ENCODE measurements at places on chromosomes 2 and 18.

DNA sequence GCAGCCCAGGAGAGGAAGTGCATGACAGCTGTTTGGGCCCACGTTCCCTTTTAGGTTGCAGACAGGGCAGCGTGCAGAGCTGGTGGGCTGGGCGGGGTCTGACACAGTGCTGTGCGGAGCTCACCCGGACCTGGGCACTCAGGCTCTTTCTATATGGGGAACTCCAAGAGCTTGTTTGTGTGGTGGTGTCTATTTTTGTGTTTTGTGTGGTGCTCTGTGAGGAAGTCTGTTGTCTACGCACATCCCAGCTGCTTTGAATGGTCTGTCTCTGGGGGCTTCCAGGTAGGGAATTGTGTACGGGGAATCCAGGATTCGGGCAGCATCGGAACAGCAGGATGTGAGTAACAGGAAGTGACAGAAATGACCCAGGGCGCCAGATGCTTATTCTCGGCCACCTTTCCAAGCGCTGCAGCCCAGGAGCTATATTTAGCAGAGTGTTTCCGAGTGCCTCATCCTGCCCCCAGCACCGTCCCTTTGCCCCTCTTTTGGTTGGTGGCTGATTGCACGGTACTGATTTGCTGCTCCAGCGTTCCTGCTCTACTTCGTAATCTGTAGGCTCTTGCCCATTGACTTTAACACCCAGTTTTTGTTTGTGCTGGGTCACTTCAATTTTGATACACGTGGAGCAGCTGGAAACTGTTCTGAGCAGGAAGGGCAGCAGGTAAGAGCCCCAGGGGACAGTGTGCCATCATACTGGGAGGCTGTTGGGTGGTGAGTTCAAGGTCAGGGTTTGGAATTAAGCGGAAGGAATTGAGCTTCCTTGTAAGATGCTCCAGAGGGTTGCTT is 64.7 kb downstream of the DGKD start:
- no peak for DNase-seq

DNA sequence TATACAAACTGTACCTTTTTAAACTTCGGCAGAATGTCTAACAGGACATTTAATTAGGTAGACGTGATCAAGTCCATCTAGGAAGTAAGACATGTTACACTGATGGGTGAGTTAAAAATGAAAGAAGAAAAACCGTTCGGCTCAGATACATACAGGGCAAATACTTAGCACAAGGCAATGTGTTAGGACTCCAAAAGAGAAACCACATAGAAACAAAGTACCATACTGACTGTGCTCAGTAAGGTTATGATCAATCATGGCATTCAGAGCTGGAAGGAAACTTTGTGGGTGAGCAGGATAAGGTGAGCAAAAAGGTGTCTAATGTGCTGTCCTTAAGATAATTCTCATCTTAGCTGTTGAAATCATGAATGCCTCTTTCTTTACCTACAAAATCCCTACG is 211.9 kb downstream of the STK39 start:
- DNase-seq: no peak

GRCh38 chr2:133521146-133521745 is 47.0 kb downstream of the NCKAP5 start:
- DNase-seq: no peak

- DNase-seq: no peak
These were observed 97.0 kb downstream of the MBP start for GRCh38 chr18:77035380-77036187.

DNA sequence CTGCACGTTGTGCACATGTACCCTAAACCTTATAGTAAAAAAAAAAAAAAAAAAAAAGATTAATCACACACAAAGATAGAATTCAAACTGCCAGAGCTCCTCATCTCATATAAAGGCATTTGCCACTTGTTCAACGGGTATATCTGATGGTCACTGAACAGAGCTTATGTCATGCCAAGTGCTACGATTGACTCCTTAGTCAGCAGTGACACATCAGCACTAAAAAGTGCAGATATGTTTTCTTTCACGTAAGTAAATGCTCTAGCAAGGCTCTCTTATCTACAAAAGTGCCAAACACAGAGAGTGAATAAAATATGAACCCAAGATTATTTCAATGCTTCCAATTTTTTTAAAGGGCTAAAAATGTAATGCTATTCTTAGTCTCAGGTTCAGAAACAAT is 1.1 kb downstream of the LMAN1 start:
- DNase-seq: no peak

GRCh38 chr2:14454202-14454601 is 178.3 kb upstream of the LRATD1 start:
- DNase-seq: no peak

GRCh38 chr2:183867206-183867605 is 731.1 kb upstream of the ZNF804A start:
- DNase-seq: no peak

DNA sequence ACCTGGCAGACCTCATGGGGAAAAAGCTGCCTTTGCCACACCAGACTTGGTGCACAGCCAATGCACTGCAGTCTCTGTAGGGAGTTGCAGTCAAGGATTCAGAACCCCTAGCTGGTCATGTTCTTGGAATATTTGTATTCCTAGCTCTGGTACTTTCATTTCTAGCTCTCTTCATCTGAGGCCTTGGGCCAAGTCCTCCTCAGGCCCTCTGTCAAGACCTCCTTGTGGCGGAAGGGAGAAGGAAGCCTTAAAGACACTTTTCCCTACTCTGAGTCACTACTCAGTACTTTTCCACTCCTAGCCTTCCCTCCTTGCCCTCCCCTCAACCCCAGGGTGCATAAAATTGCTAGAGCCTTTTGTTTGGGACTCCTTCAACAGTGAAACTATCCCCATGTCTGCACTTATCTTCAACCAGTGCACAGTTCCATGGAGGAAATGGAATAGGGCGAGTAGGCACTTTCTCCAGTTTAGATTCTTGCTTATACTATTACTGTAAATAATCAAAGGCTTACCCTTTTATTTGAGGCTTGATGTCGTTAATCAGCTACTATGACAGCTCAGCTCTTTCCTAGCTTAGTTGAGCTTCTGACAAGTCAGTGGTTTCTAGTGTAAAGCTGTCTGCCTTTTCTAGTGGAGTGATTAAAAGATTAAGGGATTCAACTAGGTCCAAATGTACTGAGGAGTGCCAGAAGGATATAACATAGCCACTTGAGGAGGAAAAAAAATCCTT is 15.8 kb downstream of the M1AP start:
- no peak for DNase-seq

DNA sequence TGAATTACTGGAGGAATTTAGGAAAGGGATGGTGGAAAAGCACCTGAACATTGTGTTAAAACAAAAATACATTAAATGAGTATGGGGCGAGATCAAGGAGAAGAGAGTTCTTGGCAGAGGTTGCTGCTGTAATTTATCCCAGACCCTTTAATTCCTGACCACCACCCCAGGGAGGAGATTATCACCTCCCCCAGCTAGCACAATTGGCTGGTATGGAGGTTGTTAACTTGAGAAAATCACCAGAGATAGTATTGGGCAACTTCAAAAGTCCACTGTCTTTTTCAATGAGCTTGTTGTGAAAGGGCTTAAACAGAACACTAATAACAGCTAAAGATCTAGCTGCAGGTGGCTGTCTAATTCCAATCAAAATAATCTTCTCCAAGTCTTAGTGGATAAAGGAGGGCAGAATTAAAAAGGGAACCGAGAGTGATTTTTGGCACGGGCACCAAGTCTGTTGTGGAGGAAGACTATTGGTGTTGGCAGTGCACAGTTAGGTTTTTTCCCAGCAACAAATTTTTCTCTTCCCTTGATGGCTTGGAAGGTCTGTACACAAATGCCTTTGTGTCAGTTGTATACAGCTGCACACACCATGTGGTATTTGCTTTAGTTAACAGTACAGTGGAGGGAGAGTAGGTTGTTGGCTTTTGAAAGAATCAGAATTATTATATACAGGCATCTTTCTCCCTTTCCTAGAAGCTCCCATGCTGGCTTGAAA is 289.5 kb downstream of the SLC4A3 start:
- no peak for DNase-seq

GRCh38 chr2:241344925-241345651 is 11.0 kb upstream of the FARP2 start:
- DNase-seq: no peak

DNA sequence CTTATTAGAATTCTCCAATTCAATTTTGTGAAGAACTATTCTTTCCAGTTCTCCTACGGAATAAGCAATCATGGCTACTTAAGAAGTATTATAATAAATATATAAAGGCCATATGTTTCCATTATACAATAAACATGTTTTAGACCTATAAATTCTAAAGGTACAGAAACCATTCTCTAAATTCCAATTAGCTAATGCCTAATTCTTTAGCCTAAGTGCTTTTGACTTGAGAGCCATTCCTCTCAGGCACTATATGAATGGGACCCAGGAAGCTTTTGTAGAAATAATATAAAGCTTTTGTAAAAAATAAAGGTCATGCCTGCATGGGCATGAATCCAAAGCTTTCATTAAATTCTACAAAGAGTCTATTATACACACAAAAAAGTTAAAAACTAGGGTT is 161.0 kb upstream of the UNC80 start:
- DNase-seq: no peak

- no peak for DNase-seq
These were observed 11.5 kb downstream of the SPATS2L start for GRCh38 chr2:200317975-200318374.

- DNase-seq: no peak
These were observed 118.8 kb downstream of the SH3RF3 start for GRCh38 chr2:109247812-109248211.

DNA sequence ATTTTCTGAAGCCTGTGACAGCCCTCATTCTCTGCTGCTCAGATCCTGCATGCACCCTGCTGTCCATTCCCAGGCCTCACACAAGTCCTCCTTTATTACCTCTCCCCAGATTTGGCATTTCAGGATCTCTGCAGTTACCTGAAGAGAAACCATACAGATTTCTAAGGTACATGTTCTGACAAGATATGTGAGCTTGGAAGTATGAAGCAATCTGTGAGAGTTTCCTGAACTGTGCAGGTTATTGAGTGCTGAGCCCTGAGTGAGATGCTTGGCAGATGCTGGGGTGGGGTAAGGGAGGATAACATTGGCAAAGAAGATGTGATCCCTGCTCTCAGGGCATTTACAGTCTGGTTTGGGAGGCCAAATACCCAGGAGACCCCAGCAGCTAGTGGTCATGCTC is 122.1 kb upstream of the STPG4 start:
- DNase-seq: no peak

- no peak for DNase-seq
These were observed 495.6 kb upstream of the SYT4 start for GRCh38 chr18:43772907-43773306.

DNA sequence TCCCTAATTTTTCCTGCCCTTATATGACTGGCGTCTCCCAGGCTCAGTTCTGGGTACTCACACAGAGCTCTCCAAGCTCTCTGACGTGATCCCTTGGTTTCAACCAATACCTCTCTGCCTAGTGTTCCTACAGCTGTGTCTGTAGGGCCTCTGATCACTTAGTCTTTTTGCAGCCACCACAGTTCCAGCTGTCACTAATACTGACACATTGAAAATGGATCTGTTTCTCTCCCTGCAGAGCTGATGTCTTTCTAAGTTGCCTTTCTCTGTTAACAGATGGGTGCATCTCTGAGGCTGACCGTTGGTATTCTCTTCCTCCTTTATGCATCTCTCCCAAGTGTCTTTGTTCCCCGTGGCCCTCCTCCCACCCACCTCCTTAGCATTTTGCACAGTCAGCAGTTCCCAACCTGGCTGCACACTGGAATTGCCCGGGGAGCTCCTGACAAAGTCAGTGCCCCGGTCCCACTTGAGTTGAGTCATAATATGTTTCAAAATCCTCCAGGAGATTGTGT is 62.5 kb downstream of the CERS6 start:
- DNase-seq: no peak

GRCh38 chr2:231047274-231047922 is 9.3 kb upstream of the PSMD1 start:
- peak; percentile 67 for DNase-seq

- DNase-seq: no peak
These were observed 1.9 kb upstream of the NAB1 start for GRCh38 chr2:190646780-190647522.

GRCh38 chr18:79366177-79367094 is 29.3 kb upstream of the NFATC1 start:
- no peak for DNase-seq

DNA sequence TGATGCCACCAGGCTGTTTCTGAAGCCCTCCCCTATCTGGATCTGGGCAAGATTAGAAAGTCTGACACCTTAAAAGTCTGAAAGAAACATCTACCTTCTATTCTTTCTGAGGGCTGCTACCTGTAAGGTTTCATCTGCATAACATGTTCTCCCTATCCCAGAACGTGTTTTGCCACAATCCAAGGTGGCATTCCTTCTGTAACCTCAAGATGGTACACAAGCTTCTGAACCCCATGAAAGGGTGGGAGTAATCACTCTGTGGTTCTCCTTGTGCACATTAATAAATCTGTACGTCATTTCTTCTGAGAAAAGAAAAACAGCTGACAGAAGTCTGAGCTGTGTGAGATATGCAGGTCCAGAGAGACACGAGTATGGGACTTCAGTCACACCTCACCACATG is 41.8 kb upstream of the MSH6 start:
- peak; percentile 88 for DNase-seq

DNA sequence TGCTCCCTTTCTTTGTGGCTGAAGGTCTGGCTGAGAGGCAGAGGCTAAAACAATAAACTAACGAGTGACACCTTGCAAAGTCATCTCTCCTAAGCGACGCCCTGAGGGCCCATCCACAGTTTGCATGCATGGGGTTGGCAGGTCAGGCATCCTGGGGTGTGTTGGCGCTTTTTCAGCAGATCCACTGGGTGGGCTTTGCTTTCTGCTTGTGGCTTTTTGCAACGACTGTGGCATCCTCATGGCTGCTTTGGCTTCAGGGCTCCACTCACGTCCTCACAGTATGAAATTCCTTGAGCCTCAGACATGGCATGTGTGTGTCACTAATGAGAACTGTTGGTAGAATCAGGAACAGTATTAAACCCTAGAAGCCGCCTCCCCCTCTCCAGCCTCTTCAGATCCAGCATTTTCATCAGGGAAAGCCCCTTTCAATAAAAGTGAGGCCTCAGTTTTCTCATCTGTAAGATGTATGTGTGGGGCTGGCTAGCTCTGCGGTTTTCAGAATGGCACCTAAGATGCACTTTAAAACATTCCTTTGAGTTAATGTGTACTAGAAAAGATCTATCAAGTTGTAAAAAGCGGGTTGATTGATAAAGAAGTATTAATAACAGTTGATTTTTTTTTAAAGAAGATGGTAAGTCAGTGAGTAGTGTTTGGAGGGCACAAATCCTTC is 72.5 kb downstream of the SH3BP4 start:
- DNase-seq: no peak

DNA sequence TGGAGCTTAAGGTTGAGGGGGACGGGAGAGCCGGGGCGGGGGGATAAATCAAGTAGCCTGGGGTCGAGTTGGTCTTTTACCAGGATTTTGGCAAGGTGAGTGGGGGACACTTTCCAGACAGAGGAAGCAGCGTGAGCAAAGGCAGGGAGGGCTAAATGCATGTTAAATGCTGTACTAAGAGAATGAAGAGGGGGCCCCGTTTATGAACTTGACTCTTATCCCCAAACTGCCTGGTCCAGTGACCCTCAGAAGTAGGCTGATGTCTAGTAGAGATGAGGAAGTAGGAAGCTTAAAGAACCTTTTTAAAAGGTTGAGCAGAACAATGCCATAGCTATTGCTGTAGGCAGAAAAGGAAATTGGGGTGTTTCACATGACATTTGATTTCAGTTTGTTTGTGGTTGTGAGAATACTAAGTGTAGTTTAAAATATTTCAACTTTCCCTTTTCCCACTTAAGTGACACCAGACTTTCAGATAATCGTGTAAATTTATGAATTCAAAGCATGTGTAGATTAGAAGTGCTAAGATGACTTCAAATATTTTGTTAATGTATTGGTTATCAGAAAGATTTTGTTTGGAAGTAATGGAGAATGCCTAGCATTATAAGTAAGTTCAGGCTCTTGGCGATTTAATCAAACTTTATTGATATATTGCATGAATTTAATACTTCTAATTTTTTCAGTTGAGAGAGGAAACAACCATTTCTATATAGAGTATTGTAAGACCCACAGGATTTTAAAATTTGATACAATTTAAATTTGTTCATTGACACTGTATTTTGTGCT is 1.8 kb downstream of the REL start:
- no peak for DNase-seq

Measured in T47D (cell line).